ENCODE measurements at places on chromosomes 4 and X.

DNA sequence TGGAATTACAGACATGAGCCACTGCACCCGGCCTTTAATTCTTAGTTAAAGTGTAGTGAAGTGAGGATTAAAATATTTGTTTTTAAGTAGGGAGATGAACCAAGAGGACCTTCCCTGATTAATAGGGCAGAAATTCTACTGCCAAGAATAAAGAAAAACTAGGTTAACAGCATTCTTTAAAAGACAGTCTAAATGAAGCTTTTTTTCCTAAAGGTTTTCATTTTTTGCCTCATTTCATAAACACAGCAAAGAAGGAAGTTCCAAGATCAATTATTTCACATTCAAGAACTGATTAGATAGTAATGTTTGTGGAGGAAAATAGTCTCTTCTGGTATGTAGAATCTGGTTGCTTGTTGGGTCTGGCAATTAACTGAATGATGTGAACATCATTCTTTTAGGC lies 112.1 kb upstream of the ARSJ start:
- DNase-seq = no peak

- no peak for DNase-seq
Measured at GRCh38 chr4:18441203-18441590, 419.6 kb upstream of the LCORL start.

- no peak for DNase-seq
Measured at GRCh38 chr4:106201373-106201772, 114.6 kb downstream of the TBCK start.

DNA sequence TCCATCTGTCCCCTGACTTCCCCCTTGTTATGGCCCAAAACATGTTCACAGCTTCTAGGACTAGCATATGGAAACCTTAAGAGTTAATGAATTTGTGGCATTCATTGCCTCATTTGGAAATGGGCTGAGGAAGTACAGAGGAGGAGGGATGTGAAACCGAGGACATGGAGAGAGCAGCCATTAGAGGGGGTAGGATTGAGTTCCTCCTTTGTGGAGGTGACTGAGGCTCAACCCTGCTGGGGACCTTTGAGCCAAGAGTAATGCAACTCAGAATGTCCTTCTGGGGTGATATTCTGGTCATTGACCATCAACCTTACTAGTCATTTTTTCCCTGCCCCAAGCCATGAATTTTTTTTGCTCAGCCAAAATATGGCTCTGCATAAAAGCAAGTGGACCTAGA lies 109.4 kb downstream of the ZNF518B start:
- DNase-seq = no peak

DNA sequence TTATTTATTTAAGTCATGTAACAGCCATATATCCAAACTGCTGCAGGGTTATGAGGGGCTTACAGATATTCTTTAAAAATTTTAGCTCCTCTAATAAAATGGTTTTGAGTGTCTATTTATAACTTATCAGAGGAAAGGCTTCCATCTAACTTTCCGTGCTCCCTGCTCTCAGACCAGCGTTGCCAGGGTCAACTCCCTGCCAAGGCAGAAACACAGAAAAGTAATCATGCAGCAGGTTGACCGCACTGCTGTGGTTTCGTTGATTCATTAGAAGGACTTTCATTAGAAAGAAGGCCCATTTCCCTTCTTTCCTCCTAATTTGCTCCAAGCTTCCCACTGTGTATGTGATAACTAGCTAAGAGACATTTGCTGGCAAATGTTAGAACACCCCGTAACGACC lies 33.9 kb downstream of the BCLAF3 start:
- no peak for DNase-seq

DNA sequence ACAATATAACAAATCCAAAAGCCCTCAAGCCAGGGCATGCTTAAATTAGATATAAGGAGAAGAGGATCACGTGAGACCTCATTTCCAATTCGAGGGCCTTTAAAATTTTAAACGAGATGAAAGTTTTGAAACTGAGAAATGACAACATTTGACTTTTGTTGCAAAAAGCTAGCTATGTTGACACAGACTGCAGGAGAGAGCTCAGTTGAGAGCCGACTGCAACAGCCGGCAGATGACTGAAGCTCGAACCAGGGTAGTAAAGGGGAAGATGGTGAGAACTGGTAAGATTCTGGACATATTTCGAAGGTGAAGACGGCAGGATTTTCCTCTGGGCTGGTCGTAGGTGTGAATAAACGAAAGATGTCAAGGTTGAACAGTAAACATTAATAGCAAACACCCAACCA lies 773 bp downstream of the PRMT9 start:
- DNase-seq = no peak
